ENCODE measurements at places on chromosomes 11 and 22.

GRCh38 chr11:19919050-19919561, 206.5 kb downstream of the NAV2 start:
- no peak for DNase-seq

DNA sequence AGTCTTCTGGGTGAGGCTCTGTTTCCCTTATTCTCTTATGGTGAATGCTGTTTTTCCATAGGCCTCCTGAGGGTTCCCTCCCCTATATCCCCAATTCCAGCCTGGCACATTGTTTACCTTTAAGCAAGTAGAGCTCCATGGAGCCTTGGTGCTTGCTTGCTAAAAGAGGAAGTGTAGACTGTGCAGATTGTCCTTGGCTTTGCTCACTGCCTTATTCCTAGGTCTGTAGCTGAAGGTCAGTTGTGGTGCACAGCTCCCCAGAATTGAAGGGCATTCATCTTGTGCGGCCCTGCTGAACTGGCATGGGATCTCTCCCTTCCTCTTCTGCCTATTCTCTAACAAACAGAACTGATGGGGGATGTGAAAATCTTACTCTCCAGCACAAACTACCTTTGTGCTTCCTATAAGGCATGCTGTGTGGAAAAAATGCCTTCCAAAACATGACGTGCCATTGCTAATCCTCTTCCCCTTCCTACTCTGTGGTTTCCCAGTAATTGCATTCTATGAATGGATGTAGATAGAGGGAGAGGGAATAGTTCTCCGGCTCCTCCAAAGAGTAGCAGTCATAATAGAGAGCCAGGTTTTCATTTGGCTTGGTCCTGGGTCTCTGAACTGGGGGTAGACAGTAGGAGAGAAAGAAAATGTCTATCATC, 34.2 kb upstream of the PLET1 start:
- no peak for DNase-seq

GRCh38 chr11:64771861-64772260, 6.5 kb downstream of the SF1 start:
- no peak for DNase-seq

DNA sequence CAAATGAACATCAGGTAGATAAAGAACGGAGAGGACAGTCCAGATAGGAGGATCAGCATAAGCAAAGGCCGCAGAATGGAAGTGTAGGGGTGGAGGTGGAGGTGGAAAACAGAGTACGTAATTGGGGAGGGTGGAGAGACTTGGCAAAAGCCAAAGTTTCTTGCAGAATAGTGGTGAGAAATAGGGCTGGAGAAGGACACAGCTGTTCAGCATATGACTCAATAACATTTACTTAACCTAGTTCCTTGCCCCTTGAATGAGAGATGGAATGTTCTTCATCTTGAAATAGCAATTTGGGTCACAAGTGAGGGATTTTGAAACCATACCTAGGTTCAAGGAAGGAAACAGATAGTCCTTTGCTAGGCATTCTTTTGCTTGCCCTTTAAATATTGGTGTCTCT, 235.9 kb upstream of the ARHGAP20 start:
- no peak for DNase-seq

DNA sequence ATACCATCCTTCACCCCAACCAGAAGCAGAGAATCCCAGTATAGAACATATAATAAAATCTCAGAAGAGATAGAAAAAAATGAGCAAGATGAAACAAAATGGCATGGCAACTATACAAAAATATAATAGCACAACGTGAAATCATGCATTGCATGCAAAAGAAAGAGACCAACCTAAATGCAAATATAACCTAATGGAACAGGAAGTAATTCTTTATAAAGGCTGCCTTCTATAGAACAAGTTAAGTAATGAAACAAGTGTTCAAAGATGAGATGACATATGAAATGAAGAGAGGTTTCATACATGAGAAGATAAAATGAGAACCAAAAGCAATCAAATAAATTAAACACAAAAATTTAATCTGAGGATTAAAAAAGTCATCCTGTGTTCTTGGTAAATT, 18.5 kb upstream of the ARHGAP20 start:
- no peak for DNase-seq

GRCh38 chr11:128336203-128336602, 251.2 kb downstream of the ETS1 start:
- no peak for DNase-seq

- peak; percentile 100 for DNase-seq
Measured at GRCh38 chr22:41697126-41697775, 2.1 kb upstream of the MEI1 start.

- no peak for DNase-seq
Measured at GRCh38 chr22:20523086-20523983, 15.9 kb downstream of the MED15 start.

DNA sequence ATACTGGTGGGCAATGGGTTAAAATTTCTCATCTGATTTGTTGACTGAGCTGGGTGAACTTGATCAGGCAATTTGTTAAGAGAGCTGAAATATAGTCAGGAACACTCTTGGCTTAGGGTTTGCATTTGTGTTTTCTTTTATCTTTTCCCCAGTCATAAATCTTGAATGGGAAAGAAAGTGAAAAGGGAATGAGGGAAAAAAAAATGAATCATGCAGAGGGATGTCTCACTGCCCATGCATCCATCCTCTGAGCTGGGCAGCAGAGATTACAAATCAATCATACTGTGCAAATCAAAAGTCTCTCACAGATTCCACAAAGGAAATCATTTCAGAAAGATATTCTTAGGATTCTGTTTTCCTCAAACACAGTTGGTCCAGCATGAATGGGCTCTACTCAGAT, 174.2 kb upstream of the MPPED2 start:
- no peak for DNase-seq

- no peak for DNase-seq
Measured at GRCh38 chr11:108370990-108371389, 96.3 kb downstream of the C11orf65 start.

GRCh38 chr11:102389253-102389652, 42.2 kb downstream of the BIRC2 start:
- DNase-seq = no peak

- DNase-seq = no peak
Measured at GRCh38 chr22:48886604-48887393, 940.9 kb downstream of the BRD1 start.

DNA sequence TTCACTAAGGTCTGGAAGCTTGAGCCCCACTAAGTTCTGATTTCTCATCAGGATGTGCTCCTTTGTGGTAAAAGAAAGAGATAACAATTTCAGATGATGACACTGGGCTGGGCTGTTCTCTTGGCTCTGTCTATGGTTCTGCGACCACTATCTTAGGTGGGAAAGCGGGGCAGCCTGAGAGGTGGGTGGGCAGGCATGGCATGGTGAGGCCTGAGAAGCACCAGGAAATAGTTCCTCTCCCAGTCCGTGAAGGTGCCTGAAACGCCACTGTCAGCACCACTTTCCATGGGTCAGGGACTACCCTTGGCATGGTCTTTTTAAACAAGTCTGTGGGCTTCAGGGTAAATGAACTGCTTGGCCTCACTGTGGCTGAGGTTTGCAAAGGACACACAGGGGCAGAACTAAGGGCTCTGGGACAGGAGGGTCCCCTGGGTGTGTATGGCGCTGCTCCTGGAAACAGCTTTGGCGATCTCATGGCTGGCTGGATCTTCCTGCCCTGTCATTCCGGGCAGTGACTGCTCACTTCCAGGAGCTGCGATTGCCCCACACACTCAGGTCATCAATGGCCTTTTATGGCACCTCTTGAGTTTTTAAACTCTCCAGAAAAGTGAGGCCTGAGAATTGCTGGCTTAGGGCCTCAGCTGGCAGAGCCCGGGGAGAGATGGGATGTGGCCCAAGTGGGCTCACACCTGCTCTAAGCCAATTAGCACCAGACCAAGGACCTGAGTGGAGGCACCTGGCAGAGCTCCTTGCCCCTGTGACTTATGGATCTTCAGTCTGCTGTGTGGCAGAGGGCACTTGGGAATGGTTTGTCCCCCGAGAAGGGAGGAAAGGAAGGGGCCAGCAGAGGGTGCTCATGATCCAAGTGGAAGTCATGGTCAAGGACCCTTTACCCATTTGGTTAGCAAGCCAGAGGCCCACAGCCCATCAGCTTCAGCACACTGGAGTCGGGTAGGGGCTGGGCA, 55.6 kb upstream of the LYVE1 start:
- peak; percentile 22 for DNase-seq

DNA sequence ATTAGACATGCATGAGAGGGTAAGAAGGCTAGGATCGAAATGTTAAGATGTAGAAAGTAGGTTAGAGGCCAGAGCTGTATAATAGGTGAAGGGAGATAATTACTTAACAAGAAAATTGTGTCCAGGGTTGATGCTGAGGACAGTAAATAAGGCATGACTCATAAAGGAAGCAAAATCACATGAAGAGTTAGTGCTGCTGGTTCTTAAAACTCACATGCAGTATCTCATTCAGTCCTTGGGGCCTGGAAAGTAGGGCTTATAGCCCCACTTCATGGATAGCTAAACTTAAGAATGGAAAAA, 130.2 kb downstream of the NCAM1 start:
- DNase-seq = no peak

DNA sequence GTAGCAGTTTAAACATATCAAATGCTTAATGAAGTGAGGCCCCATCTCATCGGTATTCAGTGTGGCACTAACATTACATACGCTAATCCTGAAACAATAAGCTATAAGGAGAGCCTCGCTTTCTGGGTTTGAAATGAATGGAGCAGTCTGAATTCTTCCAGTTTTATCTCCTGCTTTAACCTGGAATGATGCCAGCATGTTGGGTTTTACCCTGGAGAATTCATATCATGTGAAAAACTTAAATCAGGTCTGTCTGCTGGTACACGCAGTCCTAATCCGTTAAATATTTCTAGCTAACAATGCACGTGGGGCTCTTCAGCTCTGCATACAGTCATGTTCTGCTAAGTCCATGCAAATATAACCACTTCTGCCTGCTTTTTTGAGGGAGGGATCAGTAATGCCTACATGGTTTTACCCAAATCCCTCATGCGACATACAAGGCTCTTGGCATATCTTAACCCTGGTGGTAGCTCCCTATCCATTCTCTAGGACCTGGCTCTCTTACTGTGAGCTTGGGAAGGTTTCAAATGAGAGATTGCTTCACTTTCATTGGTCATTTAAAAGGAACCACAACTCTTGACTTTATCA, 92.7 kb downstream of the COMMD9 start:
- no peak for DNase-seq

GRCh38 chr11:90997241-90997640, 774.4 kb upstream of the CHORDC1 start:
- no peak for DNase-seq

GRCh38 chr11:28460348-28460747, 352.2 kb downstream of the METTL15 start:
- no peak for DNase-seq

GRCh38 chr11:19275496-19275895, 34.8 kb upstream of the E2F8 start:
- no peak for DNase-seq

GRCh38 chr22:49715450-49715849, 112.2 kb downstream of the BRD1 start:
- no peak for DNase-seq

GRCh38 chr11:16941935-16942334, 72.3 kb downstream of the PLEKHA7 start:
- no peak for DNase-seq

GRCh38 chr11:83713708-83714107, 427.5 kb upstream of the CCDC90B start:
- no peak for DNase-seq

DNA sequence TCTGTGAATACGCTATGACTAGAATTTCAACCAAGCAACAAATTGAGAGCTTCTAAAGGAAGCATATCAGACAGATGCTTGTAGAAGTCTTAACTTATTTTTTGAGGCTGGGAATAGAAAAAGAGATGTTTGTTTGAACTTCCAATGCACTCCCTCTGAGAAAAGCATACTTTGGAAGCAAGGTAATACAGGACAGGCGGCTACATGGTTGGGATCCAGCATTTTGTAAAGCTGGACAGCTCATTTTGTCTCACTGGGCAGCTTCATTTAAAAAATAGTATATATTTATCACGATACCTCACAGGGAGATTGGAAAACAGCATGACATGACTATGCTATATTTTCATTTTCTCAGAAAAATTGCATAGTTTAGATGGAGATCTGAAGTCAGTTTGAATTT, 821.3 kb upstream of the API5 start:
- no peak for DNase-seq

DNA sequence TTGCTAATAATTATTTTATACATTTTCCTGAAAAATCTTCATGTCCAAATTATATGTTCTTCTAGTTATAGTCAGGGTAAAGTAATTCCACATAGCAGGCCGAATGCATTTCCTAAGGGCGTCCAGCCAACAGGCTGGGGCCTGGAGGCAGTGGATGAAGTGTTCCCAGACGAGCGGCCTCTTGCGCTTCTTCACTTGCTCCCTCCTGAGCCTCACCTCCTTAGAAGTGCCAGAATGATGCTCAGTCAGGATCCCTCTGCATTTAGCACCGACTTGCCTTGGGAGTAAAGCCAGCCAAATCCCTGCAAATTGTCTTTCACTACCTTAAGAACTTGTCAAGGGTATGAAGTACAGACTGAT, 1.5 kb downstream of the OLFML1 start:
- DNase-seq = no peak

DNA sequence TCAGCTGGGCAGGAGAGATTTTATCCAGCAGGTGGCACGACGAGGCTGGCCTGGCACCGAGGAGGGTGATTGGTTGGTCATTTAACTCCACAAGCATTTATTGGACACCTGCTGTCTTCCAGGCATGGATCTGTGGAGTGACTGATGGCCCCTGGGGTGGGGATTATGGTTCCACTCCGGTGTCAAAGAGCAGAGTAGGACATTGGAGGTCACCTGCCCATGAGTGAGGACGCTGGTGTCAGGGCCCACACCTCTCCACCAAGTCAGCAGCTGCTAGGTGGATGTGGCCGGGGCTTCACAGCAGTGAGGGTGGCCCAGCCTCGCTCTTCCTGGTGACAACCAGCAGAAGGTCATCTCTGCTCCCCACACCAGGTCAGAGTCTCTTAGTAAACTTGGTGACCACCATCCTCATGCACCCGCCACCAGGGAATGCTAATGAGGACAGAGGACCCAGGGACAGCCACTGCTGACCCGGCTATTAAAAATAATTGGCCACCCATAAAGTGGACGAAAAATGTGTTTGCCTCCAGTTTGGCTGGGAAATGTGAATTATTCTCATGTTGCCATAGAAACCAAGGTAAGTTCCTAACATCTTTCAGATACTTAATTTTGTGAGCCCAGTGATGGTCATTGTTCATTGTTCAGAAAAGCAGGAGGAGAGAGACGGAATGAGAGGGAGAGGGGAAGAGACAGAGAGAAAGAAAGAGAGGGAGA, 428.7 kb downstream of the TBC1D22A start:
- DNase-seq = no peak

- no peak for DNase-seq
Measured at GRCh38 chr11:130487924-130488815, 39.7 kb downstream of the ADAMTS15 start.

GRCh38 chr22:24410110-24410856, 17.1 kb upstream of the ADORA2A start:
- DNase-seq = no peak
